Natural killer cell treated with Interleukin-12 subunit alpha and Interleukin-12 subunit beta and Interleukin-15 and Interleukin-18, amount 100 ng/mL, for 72 hours (primary cell): ENCODE measurements at places on chromosomes 16 and 17.

GRCh38 chr16:87436225-87437172 is 44.4 kb downstream of the MAP1LC3B start:
- H3K27ac ChIP-seq: peak overlapping the region; percentile 37
- DNase-seq: no peak
- peak overlapping the region; percentile 77 for H3K4me3 ChIP-seq
- H3K4me1 ChIP-seq: peaks cover 27% of the 10 kb centered on the region

- no peak overlapping the region for H3K27ac ChIP-seq
- peaks cover 17% of the 10 kb centered on the region for H3K27me3 ChIP-seq
- no peaks in the 10 kb centered on the region for H3K4me1 ChIP-seq
- H3K4me3 ChIP-seq: no peak overlapping the region
Observed at GRCh38 chr17:6413065-6413464, 21.9 kb downstream of the AIPL1 start.

DNA sequence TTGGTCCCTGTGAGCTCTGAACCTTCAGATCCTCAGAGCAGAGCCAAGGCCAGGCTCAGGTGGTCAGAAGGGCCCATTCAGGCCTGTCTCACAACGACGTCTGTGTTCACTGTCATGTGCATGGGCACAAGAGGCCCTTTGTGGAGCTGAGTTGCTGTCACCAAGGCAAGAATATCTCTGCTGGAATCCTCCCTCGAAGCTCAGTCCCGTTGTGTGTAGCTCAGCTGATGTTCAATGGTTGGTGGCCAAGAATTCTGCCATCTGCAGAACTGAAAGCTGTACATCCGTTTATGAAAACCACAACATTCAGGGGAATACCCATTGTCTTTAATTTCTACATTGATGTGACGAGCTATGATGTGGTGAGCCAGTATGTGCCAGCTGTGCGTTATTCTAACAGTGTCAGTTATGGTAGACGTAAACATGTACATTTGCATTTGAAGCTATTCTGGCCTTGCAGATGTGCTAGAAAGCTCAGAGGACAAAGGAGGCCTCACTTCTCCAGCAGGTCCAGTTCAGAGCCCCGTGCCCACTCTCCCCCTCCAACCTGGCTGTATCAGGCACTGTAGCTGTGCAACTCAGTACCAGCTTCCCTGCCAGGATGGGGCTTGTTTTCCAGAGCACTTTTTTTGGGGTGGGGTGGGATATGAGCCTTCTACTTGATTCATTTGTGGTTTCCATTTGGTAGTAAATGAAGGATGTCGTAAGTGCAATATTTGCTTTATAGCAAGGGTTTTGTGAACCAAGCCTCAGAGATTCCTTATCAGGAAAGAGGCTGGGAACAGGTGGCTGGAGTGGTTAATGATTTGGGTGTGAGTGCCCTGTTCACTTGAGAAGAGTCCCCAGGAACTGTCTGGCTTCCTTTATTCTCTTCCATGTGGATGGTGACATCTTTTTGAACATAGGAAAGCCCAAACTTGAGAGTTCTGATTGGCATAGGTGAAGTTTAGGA is 56.1 kb downstream of the B9D1 start:
- H3K27me3 ChIP-seq: peaks cover 11% of the 10 kb centered on the region
- H3K27ac ChIP-seq: peak overlapping the region; percentile 62
- no peaks in the 10 kb centered on the region for H3K36me3 ChIP-seq
- H3K4me3 ChIP-seq: peak overlapping the region; percentile 73
- DNase-seq: peak; percentile 62
- peaks cover 27% of the 10 kb centered on the region for H3K4me1 ChIP-seq

GRCh38 chr16:11036040-11036439 is 91.7 kb downstream of the CLEC16A start:
- H3K27ac ChIP-seq: peak overlapping the region; percentile 59
- H3K36me3 ChIP-seq: peaks cover 25% of the 10 kb centered on the region
- H3K27me3 ChIP-seq: no peaks in the 10 kb centered on the region
- peaks cover 11% of the 10 kb centered on the region for H3K4me1 ChIP-seq

- no peak within 1 kb of the TSS for H3K4me3 ChIP-seq
- no peaks in the 10 kb centered on the region for H3K36me3 ChIP-seq
- H3K27me3 ChIP-seq: peaks cover 22% of the 10 kb centered on the region
- H3K4me1 ChIP-seq: no peaks in the 10 kb centered on the region
- no peak within 1 kb of the TSS for H3K27ac ChIP-seq
Observed at GRCh38 chr16:72172105-72173034, at the start of gene PMFBP1. TSS of gene PMFBP1 (minus strand) at chr16:72172155. CDS start at chr16:72171208, 947 bp downstream.

GRCh38 chr16:35173295-35173694 is 1713.9 kb downstream of the TP53TG3F start:
- no peak overlapping the region for H3K27ac ChIP-seq
- no peaks in the 10 kb centered on the region for H3K4me1 ChIP-seq
- no peak for DNase-seq
- no peak overlapping the region for H3K4me3 ChIP-seq

DNA sequence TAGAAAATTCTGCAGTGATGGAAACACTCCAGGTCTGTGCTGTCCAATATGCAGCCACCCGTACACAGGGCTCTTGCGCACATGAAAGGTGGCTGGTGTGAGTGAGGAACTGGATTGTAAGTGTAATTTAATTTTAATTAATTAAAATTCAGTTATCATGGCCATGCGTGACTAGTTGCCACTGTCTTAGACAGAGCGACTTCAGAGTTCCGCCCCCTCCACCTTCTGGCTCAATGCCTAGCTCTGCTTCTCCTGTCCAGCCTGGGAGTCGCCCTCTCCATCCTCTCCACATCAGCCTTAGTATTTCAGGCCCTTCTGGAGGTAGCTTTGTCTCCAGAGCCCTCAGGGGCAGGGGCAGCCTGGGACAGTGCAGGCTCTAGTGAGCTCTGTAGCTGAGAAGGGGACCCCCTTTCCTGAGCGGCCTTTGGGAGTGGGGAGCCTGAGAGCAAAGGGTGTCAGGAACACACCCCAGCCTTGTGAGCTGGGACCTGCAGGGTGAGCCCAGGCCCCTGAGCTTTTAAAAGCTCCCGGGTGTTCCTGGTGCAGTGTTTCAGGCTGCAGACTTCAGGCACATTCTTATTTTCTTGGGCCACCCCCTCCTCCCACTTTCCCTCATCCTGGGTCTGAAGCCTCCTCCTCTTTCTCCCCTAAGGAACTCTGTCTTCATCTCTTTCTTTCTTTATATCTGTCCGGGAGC is 99.4 kb downstream of the IRF8 start:
- H3K27me3 ChIP-seq: peaks cover 7% of the 10 kb centered on the region
- H3K4me3 ChIP-seq: peak overlapping the region; percentile 50
- no peak for DNase-seq
- peaks cover 30% of the 10 kb centered on the region for H3K4me1 ChIP-seq
- peak overlapping the region; percentile 26 for H3K27ac ChIP-seq
- H3K36me3 ChIP-seq: no peaks in the 10 kb centered on the region

- no peaks in the 10 kb centered on the region for H3K4me1 ChIP-seq
- no peak overlapping the region for H3K27ac ChIP-seq
- no peak overlapping the region for H3K4me3 ChIP-seq
- DNase-seq: no peak
Observed at GRCh38 chr16:9922441-9922840, 259.8 kb downstream of the GRIN2A start.

DNA sequence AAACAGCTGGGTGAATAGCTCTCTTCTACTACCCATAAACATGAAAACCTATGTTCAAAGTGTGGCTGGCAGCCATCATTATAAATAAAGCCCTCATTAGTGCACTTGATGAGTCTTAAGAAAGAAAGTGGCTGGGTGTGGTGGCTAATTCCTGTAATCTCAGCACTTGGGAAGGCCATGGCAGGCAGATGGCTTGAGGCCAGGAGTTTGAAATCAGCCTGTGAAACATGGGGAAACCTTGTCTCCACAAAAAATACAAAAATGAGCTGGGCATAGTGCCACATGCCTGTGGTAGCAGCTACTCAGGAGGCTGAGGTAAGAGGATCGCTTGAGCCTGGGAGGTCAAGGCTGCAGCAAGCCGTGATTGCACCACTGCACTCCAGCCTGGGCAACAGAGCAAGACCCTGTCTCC is 28.3 kb upstream of the APPBP2 start:
- H3K4me3 ChIP-seq: no peak overlapping the region
- DNase-seq: no peak
- no peaks in the 10 kb centered on the region for H3K27me3 ChIP-seq
- H3K27ac ChIP-seq: no peak overlapping the region
- no peaks in the 10 kb centered on the region for H3K4me1 ChIP-seq

DNA sequence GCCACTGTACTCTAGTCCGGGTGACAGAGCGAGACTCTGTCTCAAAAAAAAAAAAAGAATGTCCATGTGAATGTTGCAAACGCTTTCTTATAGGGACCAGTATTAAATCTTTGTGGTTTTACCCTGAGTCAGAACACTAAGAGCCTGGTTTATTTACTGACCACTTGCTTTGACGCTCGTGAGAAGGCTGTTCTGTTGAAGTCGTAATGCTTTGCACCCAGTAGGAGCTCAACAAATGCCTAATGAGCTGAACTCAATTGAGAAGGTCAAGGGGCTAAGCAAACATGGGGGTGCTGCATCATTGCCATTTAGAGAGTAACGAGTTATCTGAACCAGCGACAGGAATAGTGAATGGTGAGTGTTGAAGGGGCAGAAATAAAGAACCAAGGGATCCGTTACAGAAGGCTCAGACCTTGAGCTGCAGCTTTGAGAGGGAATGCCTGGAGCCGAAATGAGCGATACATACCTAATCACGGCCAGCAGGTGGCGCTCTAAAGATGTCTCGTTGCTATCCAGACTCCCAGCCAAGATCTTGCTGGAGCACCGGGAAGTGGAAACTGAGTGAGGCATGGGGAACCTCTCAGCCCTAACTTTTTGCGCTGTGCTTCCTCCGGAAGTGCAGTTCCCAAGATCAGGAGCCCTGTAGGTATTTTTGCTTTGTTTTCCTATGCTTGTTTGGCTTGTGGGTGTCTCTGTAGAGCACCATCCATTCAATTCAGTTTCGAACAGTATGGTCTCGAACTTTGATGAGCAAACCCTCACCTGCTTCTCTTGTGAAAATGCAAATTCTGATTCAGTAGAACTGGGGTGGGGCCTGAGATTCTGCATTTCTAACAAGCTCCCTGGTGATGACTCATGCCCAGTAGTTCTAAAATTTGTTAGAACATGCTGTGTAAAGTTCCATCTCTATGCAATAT is 12.6 kb upstream of the RNF222 start:
- H3K36me3 ChIP-seq: no peaks in the 10 kb centered on the region
- H3K27me3 ChIP-seq: peaks cover 6% of the 10 kb centered on the region
- peak; percentile 77 for DNase-seq

DNA sequence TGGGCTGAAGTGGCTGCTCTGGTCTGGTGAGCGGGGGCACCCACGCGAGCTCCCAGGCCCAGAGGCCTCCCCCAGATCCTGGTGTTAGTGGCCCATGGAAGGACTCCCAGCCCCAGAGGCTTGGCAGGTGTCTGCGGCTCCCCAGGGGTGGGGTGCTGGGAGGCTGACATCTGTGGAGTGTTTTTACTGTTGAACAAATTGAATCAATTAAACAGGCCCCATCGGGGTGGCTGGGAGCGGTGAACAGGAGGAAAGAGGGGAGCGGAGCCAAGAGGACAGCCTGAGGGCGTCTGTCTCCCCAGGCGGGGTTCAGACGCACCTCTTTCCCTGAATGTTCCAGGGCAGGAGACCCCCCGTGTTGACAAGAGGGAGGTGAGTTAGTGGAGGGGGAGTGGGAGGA is 29.9 kb downstream of the ACTG1 start:
- peak overlapping the region; percentile 44 for H3K4me3 ChIP-seq
- no peaks in the 10 kb centered on the region for H3K4me1 ChIP-seq
- H3K36me3 ChIP-seq: no peaks in the 10 kb centered on the region
- peaks cover 14% of the 10 kb centered on the region for H3K27me3 ChIP-seq
- DNase-seq: no peak

DNA sequence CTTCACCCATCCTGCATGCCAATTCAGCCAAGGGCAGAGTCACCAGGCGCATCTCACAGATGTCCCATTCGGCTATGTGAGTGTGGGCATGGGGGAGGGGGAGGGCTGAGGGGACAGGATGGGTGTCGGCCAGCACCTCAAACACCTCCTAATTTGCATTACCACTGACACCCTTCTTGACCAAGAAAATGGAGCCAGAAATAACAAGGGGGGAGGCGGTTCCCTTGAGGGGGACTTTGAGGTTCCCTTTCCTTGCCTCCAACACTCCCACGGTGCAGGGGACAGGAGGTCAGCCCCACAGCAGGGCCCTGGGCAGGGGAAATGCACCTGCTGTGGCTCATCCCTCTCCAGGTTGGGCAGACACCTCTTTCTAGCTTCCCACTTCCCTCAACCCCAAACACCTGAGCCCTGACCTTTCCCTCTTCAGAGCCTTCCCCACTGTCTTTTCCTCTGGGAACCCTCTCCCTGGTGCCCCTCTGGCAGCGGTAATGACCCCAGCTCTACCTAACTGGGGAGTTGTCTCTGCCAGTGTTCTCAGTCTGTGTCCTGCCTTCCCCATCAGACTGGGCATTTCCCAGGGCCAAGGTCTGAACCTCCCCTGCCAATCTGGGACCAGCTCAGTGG is 18.2 kb upstream of the TBX21 start:
- H3K27ac ChIP-seq: peak overlapping the region; percentile 97
- no peak for DNase-seq
- no peaks in the 10 kb centered on the region for H3K27me3 ChIP-seq
- no peaks in the 10 kb centered on the region for H3K36me3 ChIP-seq
- peak overlapping the region; percentile 89 for H3K4me3 ChIP-seq
- peaks cover 86% of the 10 kb centered on the region for H3K4me1 ChIP-seq
